ENCODE measurements at places on chromosomes 13 and 19.
A peak's percentile ranks its signal among the peaks of the same experiment; 100 is the strongest.

DNA sequence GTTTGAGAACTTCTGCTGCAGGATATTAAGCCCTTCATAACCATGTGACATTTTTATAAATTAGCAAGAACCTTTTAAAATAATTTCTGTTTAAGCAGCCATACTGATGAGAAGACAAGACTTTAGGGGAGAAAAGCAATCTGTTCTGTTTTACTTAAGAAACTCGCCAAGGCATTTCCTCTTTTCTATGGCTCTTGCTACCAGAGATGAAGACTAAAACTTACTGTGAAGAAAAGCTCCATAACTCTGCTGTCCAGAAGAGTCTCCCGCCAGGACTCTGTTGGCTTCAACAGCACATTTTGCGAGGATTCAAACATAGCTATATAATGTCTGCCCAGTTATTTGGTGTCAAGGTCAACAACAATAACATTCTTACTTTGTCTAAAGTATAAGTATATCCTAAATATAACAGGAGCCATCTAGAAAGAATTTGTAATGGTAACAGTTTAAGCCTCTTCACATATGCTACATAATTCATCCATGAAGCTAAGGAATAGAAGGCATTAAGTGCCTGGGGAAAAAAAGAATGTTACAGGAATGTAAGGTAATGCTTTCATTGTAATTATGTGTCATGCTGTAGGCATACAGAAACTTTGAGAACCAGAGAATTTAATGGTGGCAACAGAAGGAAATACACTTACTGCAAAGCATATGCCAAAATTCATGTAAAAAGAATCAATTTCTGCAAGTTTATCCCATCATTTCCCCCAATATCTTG, 53.2 kb upstream of the EEF1AKMT1 start:
- DNase-seq = peak; percentile 3

GRCh38 chr13:97528518-97528917, 94.5 kb downstream of the RAP2A start:
- no peak for DNase-seq

DNA sequence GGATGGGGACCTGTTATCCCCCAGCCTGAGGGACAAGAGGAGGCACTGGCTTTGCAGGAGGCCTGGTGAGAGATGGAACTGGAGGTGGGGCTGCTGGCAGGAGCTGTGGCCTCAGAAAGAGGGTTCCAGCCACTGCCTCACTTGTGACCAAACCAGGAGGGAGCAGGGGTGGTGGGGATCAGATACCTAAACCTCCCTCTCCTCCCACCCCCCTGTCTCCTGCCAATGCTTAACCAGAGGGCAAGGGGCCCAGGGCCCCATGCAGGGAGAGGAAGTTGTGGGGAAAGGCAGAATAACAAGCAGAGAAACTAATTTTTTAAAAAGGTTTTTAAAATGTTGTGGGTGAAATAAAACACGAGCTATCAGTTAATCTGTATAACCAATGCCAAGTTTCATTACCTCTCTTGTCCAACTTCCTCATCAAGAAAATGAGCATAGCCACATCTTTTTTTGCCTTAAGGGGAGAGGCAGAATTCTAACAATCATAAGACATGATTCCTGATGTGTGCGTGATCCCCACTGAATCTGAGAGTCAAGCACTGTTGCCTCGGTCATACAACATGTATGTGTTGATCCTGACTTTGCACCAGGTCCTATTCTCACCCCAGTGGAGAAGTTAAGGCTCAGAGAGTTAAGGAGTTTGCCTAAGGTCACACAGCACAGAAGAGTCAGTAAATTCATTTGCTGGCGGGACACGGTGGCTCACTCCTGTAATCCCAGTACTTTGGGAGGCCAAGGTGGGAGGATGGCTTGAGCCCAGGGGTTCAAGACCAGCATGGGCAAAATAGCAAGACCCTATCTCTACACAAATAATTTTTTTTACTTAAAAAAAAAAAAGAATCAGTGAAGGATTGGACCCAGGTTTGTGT, 12.9 kb downstream of the FXYD5 start:
- DNase-seq = no peak

GRCh38 chr19:4380254-4380727, 20.1 kb downstream of the SH3GL1 start:
- peak; percentile 22 for DNase-seq

DNA sequence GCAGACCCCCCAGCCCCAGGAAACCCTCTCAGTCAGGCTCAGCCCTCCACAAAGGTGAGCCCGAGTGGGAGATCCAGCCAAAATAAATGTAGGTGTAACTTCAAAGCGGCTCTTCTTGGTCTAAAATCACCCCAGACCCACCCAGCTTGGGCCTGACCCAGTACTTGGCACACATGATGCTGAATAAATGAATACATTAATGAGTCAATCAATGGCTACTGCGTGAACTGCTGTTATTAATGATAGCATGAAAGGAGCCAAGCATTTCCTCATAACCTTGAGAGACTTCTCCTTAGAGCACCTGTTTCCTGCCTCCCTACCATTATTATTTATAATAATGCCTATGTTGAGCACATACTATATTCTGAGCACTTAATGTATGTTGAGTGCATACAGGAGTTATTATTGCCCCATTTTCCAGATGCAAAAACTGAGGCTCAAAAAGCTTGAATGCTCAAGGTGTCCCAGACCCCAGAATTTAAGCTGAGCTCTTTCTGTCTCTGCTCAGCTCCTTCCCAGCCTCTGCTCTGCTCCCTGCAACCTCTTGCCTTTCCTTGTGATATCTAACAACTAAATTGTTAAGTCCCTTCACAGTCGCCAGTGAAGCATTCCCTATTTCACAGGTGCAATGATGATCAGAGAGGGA, 4.3 kb downstream of the NOTCH3 start:
- no peak for DNase-seq

DNA sequence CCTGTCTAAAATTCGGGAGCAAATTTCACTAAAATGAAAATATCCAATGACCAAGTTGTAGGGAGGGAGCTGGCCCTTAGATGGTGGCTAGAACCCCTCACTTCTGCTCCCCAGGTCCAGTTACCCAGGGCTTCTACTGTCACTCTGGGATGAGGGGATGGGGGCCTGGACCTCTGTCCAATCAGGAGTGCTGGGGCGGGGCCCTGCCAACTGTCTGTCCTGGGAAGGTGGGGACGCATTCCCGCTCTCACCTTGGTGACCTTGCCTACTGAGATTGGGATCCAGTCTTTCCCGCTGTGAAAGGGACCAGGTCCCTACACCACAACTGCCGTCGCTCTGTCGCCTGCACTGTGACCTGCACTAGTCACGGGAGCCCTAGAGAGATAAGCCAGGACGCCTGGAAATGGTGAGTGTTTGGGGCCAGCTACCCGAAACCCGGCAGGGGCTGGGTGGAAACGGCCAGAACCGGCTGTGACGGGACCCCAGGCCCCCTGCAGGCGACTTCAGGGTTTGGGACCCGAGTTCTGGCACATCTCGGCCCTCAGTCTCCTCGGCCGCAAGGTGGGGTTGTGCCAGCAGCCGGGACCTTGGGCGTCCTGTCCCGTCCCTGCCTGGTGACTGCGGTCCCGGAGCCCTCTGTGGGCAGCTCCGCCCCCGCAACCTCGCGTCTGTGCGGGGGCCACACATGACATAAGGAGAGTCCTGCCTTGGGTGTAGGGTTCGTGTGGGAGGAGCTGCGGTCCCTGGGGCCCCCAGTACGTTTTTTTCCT, 22.8 kb downstream of the ZNF20 start:
- DNase-seq = no peak

- DNase-seq = no peak
Measured at GRCh38 chr13:38382946-38383345, 33.3 kb downstream of the UFM1 start.

DNA sequence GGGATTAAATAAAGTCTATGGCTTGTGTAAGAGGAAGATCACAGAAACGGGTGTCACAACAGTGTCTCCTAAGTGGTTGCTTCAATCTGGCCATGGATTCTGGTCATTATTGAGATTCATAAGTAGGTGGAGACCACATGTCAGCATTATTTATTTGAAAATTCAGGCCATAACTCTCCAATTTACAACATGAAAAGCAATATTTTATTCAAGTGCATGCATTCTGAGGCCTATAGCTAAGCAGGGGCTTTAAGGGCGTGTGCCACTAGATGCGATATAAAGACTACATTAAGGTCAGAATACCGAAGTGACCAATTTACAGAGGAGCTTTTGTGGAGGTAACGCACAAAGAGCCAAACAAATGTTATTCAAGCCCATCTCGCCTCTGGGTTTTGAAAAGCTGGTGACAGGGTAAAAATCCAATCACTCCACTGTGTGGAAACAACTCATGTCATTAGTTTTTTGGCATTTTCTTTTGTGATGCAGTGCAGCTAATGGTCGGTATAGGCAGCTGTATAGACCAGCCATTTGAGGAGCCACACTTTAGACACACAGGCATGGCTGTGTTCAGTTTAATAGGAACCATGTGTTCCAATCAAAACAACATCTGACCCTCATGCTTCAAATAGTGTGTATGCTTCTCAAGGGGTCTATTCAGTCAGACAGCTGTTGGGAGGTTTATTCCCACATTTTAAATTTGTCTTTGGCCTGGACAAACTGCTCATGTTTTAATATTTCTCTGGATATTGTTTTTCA, 123.7 kb downstream of the KL start:
- DNase-seq = no peak

DNA sequence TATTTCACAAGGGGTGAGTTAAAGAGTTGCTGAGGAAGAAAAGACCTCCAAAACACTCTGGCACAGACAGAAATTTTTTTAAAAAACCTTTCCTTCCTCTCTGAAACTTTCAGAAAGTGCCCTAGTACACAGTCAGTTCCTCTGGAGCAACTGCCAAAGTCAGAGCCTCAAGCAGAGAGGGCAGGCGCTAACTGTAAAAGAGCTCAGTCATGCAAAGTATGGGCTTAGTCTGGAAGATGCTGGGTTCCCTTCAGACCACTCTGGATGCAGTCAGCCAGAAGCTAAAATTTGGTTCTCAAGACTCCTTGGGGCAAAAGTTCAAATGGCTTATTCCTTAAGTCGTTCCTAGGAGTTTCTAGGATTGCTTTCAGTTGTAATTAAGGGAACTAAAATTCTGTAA, 671.6 kb downstream of the PCDH9 start:
- DNase-seq = no peak

- DNase-seq = no peak
Measured at GRCh38 chr19:50512999-50513745, 541 bp downstream of the ASPDH start.

- no peak for DNase-seq
Measured at GRCh38 chr13:90533866-90534265, 813.6 kb upstream of the MIR17HG start.

DNA sequence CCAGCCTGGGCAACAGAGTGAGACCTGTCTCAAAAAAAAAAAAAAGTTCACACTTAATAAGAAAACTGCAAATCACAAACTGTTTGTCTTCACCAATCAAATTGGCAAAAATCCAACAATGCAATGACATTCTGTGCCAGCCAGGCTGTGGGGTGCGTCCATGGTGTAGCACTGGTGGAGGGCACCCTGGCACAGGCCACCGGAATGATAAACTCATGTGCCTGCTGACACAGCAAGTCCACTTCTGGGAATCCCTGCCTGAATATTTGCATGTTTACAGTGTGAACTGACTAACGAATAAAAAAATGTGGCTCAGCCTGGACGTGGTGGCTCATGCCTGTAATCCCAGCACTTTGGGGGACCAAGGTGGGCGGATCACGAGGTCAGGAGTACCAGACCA, 1.6 kb upstream of the LRRC25 start:
- DNase-seq = peak; percentile 78

DNA sequence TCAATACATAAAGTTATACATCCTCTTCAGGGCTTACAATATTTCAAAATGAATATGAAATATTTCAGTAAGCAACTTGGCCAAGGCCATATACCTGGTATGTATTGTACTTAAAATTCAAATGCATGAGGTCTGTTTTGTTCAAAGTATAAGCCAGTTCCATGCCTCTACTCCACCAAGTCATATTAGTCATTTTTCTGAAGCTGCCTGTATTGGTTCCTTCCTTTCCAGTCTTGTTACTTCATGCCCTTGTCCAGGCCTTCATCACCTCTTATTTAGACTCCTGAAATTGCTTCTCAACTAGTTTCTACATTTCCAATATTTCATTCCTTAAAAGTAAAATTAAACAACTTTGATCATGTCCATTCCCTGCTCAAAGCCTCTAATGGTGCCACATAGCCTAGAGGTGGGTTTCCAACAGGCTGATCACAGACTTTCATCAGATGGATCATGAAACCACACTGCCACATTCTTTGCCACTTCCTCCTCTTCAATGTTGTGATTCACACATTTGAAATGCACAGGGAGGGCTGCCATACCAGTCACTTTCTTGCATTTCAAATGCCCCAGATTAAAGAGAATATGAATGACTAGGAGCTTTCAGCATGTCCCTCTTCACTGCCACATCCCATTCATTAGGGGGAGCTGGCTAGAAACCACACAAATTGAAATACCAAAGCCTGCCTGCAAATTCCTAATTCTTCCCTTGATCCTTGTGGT, 424.1 kb upstream of the DACH1 start:
- peak; percentile 99 for DNase-seq

GRCh38 chr13:44359983-44360375, 13.6 kb upstream of the SERP2 start:
- peak; percentile 71 for DNase-seq

- no peak for DNase-seq
Measured at GRCh38 chr19:9641810-9642209, 20.8 kb upstream of the ZNF561 start.

GRCh38 chr13:77026255-77026860, 601 bp downstream of the FBXL3 start:
- peak; percentile 76 for DNase-seq

DNA sequence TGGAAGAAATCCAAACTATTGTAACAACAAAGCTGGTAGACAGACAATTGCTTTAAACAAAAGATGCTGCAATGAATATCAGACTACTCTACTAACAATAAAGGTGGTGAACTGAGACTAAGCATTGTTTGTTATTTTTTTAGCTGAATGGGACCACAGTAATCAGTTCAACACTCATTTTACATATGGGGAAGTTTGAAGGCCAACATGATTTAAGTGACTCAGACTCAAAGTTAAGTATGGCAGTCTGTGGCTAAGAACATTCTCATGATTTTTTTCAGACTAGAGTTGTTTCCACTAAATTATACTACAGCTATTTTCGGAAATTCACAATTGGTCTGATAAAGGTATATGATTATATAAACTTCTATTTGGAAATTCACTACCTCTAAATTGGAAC, 10.4 kb downstream of the EXOSC8 start:
- DNase-seq = no peak

- DNase-seq = no peak
Measured at GRCh38 chr13:79626924-79627323, 146.0 kb downstream of the NDFIP2 start.

DNA sequence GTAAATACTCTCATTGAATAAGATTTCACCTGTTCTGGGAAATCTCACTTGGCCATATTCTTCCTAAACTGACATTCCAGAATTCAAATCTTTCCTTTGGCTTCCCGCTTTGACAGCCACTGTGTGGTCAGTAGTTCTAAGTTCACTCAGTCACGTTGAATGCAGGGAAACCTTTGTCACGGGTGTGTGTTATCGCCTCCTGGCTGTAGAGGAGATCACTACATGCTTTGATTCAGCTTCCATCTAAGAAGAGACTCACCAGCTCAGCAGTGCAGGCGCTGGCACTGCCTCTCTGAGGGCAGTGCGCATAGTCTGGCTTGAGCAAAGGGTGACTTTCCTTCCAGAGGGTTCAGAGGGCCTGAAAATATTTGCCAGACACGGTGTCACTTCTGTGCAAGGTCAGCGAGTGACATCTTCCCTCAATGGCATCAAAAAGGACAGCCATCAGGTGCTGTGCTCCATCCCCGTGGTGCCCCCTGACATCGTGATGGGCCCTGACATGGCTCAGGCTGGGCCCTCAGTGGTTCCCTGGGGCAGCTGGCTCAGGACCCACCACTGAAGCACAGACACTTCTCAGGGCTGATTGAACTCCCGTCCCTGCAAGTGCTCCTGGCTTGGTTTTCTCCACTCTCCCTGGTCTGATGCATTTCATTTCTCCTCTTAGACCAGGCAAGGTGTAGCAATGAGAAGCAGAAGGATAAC, 635.4 kb upstream of the ARGLU1 start:
- DNase-seq = peak; percentile 28

All from kidney tubule cell (primary cell).